Hepatocyte (in vitro differentiated cells): ENCODE measurements at places on chromosomes 13 and 19. TPM values are rescaled to one million over a fixed set of nuclear protein-coding genes. Genes with fewer than 3 reads are reported as not detected.

The CPAMD8 gene
- 7.9 and 8.7 TPM in 2 replicates for polyA plus RNA-seq

The ZNF573 gene
- polyA plus RNA-seq: 4.4 and 9.2 TPM in 2 replicates

The ZNF555 gene
- 2.7 and 3.0 TPM in 2 replicates for polyA plus RNA-seq

The CDX2 gene
- 52.4 and 60.6 TPM in 2 replicates for polyA plus RNA-seq

The FREM2 gene
- 2.2 and 2.3 TPM in 2 replicates for polyA plus RNA-seq

The GPC5 gene
- 3.9 and 4.7 TPM in 2 replicates for polyA plus RNA-seq

The SYT3 gene
- polyA plus RNA-seq: 2.2 and 4.3 TPM in 2 replicates

The ATP4B gene
- 7.0 and 30.8 TPM in 2 replicates for polyA plus RNA-seq

The PALM gene
- 22.1 and 23.0 TPM in 2 replicates for polyA plus RNA-seq

The C19orf85 gene
- not detected in 2 replicates for polyA plus RNA-seq

The FLT3 gene
- polyA plus RNA-seq: 0.09 and 0.29 TPM in 2 replicates

The C19orf67 gene
- not detected in 2 replicates for polyA plus RNA-seq

The SIGLEC8 gene
- polyA plus RNA-seq: 0.28 TPM in 1 of 2 replicates, not detected in the other

The C13orf42 gene
- polyA plus RNA-seq: not detected in 2 replicates

The LSM14A gene
- 59.9 and 64.7 TPM in 2 replicates for polyA plus RNA-seq

DNA sequence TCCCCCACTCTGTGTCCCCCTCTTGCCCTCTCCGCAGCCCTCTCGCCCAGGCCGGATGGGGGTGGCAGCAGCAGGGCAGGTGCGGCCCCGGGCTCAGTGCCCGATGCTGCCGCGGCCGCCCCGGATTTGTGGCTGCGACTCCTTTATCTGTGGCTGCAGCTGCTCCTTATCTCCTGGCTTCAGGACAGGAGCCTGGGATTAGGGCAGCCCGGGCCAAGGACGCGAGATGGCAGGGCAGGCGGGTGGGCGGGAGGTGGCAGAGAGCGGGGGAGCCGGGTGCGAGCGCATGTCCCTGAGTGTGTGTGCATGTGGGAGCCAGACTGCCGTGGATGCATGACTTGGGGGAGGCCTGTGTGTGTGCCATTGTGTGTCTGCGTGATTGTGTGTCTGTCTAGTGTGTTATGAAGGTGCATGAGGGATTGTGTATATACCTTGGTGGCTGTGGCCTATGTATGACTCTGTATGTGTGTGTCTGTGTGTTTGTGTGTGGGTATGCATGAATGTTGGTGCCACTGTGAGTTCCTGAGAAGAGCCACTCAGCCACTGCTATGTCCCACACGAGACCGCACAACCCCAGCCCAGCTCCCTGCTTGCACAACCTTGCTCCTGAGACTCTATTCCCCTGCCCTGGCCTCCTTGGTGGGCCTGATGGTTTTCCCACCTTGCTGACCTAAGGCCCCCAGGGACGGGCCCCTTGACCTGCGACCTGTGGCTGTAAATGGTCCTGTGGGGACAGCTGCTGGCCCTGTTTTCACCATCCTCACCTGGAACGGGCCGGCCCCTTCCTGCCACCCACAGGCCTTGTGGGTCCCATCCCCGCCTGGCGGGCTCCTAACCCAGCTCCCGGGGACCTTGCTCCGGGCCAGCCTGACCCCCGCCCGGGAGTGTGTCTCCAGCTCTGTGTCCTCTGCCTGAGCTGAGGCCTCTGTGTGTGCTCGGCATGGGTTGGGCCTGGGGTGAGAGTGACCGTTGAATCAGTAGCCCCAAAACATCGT, 5.3 kb upstream of the NRTN start:
- peak; percentile 18 for DNase-seq

- peak; percentile 94 for DNase-seq
These were observed at the start of gene SIN3B for GRCh38 chr19:16829010-16829821. Gene SIN3B (plus strand): TSS chr19:16829398. CDS start chr19:16829421, 23 bp downstream.

- DNase-seq: no peak
These were observed 59.1 kb upstream of the TEX29 start for GRCh38 chr13:111261326-111261725.

GRCh38 chr19:7833225-7834099, 3.4 kb downstream of the EVI5L start:
- no peak for DNase-seq

- DNase-seq: no peak
These were observed 105.5 kb downstream of the SHISA2 start for GRCh38 chr13:25946321-25946720.

DNA sequence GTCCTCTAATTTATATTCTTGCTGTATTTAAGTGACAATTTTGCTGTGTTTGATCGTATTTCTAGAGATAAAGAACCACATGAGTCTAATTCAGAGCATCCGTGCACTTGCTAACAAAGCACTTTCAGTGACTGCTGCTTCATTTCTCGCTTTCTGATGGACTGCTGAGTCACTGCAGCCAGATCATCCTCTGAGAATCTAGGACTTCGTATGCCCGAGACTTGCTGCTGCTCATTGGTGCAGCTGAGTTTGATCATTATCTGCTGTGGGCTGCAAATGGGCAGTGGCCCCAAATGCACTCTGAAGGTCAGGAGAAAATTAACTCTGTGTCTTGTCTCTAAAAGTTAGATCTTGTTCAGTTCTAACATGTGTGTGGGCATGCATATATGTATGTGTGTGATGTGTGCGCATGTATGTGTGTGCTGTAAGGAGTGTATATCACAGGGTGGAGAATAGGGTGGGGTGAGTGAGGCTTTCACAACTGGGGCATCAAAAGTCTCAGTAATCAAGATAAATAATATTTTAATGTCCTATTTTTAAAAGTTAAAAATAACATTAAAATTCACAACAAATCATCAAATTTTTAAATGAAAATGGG, 342.6 kb downstream of the MTUS2 start:
- DNase-seq: peak; percentile 10

GRCh38 chr19:48283908-48284307, 14.0 kb downstream of the ZNF114 start:
- peak; percentile 30 for DNase-seq

- no peak for DNase-seq
These were observed 41.9 kb downstream of the NFIX start for GRCh38 chr19:13037161-13037560.

- DNase-seq: peak; percentile 84
These were observed 6.7 kb upstream of the PCDH17 start for GRCh38 chr13:57624565-57625435.

DNA sequence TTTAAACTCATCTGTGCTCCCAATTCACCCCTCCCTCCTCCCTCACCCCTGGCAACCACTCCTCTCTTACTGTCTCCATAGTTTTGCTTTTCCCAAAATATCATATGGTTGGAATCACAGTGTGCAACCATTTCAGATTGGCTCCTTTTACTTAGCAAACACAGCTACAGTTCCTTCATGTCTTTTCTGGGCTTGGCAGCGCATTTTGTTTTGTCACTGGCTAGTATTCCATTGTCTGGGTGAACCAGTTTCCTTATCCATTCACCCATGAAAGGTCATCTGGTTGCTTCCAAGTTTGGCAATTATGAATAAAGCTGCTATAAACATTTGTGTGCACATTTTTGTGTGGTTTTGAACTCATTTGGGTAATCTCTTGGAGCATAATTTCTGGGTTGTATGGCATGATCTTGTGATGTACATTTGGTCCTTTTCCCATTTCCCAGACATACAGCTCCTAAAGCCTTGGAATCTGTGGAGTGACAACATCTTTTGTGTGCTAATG, 23.9 kb upstream of the GAS6 start:
- DNase-seq: no peak

GRCh38 chr13:110134801-110135200, 172.2 kb downstream of the COL4A1 start:
- DNase-seq: no peak

DNA sequence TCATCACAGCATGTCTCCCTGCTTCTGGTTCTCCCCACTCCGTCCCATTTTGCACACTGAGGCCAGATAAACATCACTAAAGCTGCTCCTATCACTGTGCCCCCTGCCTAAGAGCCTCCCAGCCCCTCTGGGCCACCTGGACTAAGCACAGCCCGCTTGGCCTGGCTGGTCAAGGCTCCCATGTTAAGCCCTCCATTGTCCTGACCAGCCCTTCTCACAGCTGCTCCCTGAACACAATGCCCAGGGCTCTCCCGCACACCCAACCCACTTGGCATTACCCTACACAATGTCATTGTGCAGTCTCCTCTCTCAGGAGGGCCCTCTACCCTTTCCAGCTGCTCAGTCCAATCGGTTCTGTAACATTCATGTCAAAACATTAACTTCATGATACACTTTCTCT, 133.4 kb downstream of the NUFIP1 start:
- no peak for DNase-seq

GRCh38 chr19:38989066-38989605, 13.6 kb upstream of the FBXO17 start:
- DNase-seq: peak; percentile 65

- no peak for DNase-seq
These were observed 270.5 kb downstream of the DIAPH3 start for GRCh38 chr13:59893266-59893665.

- DNase-seq: no peak
These were observed 10.2 kb downstream of the KCNRG start for GRCh38 chr13:50025436-50025835.

- DNase-seq: peak; percentile 81
These were observed 11.0 kb downstream of the CTU1 start for GRCh38 chr19:51097166-51097738.

DNA sequence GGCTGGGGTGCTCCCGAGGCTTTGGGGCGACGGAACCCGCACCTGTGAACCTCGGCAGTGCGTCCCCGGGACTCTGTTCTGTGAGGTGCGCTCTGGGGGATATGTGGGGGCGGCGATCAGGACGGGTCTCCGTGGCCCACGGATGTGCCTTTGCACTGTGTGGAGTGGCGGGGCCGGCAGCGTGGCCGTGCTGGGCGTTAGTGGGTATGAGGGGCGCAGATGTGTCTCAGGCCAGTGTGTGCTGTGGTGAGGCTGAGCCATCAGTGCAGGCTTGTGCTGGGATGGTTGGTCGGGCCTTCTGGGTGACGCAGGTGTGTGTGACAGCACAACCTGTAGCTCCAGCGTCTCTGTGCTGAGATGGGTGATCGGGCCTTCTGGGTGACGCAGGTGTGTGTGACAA, 16.9 kb downstream of the ZNF331 start:
- no peak for DNase-seq

DNA sequence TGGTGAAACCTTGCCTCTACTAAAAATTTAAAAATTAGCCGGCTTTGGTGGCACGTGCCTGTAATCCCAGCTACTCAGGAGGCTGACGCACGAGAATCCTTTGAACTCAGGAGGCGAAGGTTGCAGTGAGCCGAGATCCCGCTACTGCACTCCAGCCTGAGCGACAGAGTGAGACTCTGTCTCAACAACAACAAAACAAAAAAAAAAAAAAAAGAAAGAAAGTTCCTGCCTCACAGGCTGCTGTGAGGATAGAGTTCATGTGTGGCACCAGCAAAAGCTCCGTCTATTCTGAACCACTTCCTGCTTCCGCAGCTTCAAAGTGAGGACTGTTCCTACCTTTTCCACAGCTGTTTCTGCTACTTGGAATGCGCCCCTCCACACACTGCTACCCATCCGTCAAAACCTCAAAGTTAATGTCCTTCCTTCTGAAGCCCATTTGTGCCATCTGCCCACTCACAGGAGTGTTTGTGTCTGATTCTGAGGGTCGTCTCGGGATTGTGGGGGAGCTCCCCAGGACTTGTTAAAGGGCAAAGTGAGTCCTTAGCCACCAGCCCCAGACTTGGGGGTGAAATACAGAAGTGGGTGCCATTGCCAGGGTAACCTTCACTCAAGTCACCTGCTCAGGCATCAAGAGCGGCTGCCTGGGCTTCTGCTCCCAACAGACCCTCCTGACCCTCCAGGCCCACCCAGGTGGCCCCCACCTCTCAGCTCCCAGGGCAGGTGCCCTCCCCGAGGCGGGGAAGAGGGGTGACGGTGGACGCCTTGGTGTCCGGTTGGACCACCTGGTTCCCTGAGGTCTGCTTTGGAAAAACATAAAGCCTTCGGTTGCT, 2.9 kb downstream of the MFSD12 start:
- DNase-seq: no peak

DNA sequence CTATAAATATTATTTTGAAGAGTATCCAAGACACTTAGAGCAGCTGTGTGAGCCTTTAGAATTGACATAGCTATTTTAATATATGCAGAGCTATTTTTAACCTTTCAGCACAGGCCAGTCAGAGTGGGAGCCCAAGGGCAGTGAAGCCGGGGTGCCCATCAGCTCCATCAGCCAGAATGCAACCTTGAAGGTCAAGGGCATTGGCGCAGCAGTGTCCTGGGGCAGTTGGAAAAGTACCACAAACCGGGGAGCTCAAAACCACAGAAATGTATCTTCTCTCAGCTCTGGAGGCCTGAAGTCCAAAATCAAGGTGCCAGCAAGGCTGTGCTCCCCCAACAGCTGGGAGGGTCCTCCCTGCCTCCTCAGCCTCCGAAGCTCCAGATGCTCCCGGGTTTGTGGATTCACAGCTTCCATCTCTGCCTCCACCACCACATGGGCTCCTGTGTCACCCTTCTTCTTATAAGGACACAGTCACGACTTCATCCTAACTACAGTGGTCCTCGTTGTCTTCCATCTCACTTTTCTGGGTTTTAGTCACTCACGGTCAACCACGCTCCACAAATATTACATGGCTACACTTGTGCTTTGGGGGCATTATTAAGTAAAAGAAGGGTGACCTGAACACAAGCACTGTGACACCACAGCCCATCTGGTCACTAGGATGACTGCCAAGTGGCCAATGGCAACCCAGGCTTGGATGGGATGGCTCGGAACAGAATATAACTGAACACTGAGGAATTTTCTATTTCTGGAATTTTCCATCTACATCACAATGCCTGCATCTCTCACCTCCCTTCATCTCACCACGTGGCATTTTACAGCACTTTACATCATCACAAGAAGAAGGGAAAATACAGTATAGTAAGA, 15.9 kb upstream of the GAS6 start:
- no peak for DNase-seq

- no peak for DNase-seq
These were observed 1220.5 kb upstream of the SLC10A2 start for GRCh38 chr13:104286566-104287290.

DNA sequence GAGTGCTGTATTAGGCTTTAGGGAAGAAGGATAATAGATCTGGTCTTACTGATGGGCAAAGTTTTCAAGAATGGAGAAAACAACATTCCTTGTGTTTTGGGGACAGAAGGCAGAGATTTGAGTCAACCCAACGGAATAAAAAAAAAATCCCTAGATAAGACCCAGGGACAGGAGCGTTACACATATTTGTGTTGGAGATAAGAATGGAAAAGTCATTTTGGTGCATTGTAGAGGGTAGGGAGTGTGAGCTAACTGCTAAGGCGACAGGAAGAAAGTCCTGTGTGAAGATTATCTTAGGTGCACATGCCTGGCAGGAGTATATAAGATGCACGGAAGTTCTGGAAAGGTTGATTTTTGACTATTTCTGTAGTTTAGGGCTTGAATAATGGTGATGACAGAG, 450.3 kb upstream of the ARGLU1 start:
- no peak for DNase-seq

- DNase-seq: no peak
These were observed 10.9 kb downstream of the PRAM1 start for GRCh38 chr19:8491574-8491973.

- DNase-seq: no peak
These were observed 17.7 kb downstream of the PNMA8A start for GRCh38 chr19:46453661-46454060.

- DNase-seq: no peak
These were observed 221.2 kb downstream of the ZNF536 start for GRCh38 chr19:30593356-30593755.

- DNase-seq: no peak
These were observed 9.8 kb upstream of the CXCL17 start for GRCh38 chr19:42452590-42452989.

DNA sequence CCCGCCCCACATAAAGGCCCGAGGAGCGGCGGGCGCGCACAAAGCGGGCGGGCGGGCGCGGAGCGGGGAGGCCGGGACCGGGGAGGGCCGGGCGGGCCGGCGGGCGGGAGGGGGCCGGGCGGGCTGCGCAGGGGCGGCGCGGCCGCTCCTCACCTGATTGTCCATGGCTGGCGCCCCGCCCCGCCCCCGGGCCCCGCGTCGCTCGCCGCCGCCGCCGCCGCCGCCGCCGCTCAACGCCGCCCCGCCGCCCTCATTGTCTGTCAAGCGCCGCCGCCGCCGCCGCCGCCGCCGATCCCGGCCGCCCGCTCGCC, 200 bp downstream of the MLLT1 start:
- no peak for DNase-seq
